Osteocyte (in vitro differentiated cells): ENCODE measurements at places on chromosomes 5 and 9. TPM values are rescaled to one million over a fixed set of nuclear protein-coding genes. Genes with fewer than 3 reads are reported as not detected.

PCDHGA9 gene
- 1.6 and 1.9 TPM in 2 replicates for total RNA-seq

NR5A1 gene
- not detected in 2 replicates for total RNA-seq

DNA sequence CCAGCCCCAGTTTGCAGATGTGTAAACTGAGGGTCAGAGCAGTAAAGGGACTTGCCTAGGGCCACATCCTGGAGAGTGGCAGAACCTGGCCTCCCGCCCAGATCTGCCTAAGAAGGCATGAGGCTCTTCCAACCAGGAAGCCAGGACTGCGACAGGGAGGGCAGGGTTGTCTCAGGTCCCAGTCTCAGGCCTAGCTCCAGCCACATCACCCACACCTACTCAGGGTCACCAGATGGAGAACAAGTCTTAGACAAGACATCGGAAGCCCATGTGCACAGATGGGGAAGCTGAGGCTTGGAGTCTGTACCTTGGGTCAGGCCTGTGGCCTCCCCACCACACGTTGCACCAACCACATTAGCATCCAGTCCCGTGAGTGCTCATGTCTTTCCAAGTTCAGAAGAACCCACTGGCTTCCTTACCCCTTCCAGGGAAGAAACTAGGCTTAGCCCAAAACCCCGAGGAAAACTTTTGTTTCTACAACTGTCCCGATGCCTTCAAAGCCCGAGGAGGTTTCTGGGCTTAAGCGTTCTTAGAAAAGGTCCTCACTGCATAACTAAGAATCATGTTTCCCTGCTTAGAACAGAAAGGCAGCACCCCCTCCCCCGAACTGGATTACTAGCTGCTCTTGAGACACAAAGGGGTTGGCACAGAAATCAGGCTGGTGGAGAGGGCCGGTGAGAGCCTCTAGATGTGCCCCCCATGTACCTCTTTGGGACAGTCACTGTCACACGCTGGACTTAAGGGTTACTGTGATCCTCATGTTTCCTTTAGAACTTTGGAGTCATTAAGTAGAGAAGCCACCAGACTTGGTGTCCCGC, 2.2 kb downstream of the FAM78A start:
- no peaks in the 10 kb centered on the region for H3K36me3 ChIP-seq
- H3K4me1 ChIP-seq: peaks cover 4% of the 10 kb centered on the region

GRCh38 chr9:76404401-76404800, 10.2 kb upstream of the RFK start:
- peaks cover 6% of the 10 kb centered on the region for H3K27me3 ChIP-seq
- no peaks in the 10 kb centered on the region for H3K36me3 ChIP-seq
- H3K4me3 ChIP-seq: no peak overlapping the region
- peaks cover 13% of the 10 kb centered on the region for H3K4me1 ChIP-seq
- H3K27ac ChIP-seq: no peak overlapping the region
- DNase-seq: no peak

DNA sequence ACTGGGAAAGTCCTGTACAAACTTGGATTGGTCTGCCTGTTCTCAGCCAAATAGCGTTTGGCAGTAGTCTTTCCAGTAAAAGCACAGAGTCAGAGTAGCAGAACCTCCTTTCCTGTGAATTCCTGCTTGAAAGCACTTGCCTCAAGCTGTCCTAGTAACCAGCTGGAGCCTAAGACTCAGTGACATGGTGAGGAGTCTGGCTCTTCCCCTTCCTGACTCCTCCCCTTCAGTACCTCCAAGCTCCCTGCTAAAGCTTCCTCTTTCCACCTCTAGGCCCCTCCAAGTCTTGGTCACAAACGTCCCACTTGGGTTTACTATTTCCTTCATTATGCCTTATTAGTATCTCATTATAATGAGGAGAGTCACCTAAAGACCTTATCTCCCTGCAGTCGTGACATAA, 21.4 kb upstream of the FAM81B start:
- H3K36me3 ChIP-seq: no peaks in the 10 kb centered on the region
- no peak overlapping the region for H3K4me3 ChIP-seq
- H3K4me1 ChIP-seq: no peaks in the 10 kb centered on the region
- H3K27ac ChIP-seq: no peak overlapping the region
- H3K27me3 ChIP-seq: peaks cover 34% of the 10 kb centered on the region
- no peak for DNase-seq

LCN2 gene
- not detected in 2 replicates for total RNA-seq

GRCh38 chr5:115419846-115420585, 123.6 kb upstream of the CCDC112 start:
- peaks cover 29% of the 10 kb centered on the region for H3K4me1 ChIP-seq
- no peak for DNase-seq
- no peaks in the 10 kb centered on the region for H3K27me3 ChIP-seq
- no peak overlapping the region for H3K27ac ChIP-seq

GRCh38 chr5:44536650-44537260, 147.5 kb upstream of the FGF10 start:
- H3K36me3 ChIP-seq: no peaks in the 10 kb centered on the region
- H3K4me1 ChIP-seq: no peaks in the 10 kb centered on the region
- no peak for DNase-seq
- H3K27ac ChIP-seq: no peak overlapping the region
- no peaks in the 10 kb centered on the region for H3K27me3 ChIP-seq
- no peak overlapping the region for H3K4me3 ChIP-seq

RORB gene
- not detected in 2 replicates for total RNA-seq

CCIN gene
- total RNA-seq: not detected in 2 replicates

DNA sequence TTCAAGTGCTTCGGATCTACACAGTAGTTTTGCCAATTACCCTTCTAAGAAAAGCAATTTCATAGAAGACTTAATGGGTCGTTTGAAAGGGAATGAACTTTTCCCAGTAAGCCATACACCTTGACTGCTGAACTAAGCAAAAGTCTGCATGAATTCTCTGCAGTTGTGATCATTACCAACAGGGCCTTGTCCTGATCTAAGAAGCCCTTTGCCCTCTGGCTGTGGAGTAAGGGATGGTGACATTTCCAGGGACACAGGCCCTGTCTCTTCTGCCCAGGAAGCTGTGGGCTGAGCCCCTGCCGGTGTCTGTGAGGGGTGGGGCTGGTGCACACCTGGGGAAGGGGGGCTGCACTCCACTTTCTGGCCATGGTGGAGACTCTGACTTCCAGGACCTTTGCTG, 30.5 kb downstream of the ZDHHC11 start:
- H3K27me3 ChIP-seq: no peaks in the 10 kb centered on the region
- no peak overlapping the region for H3K27ac ChIP-seq
- H3K36me3 ChIP-seq: peaks cover 9% of the 10 kb centered on the region
- DNase-seq: no peak
- no peak overlapping the region for H3K4me3 ChIP-seq
- H3K4me1 ChIP-seq: no peaks in the 10 kb centered on the region

GZMA gene
- total RNA-seq: not detected in 2 replicates

GRCh38 chr5:95035891-95036685, 248.8 kb downstream of the MCTP1 start:
- no peaks in the 10 kb centered on the region for H3K36me3 ChIP-seq
- no peaks in the 10 kb centered on the region for H3K4me1 ChIP-seq
- no peak for DNase-seq

DNA sequence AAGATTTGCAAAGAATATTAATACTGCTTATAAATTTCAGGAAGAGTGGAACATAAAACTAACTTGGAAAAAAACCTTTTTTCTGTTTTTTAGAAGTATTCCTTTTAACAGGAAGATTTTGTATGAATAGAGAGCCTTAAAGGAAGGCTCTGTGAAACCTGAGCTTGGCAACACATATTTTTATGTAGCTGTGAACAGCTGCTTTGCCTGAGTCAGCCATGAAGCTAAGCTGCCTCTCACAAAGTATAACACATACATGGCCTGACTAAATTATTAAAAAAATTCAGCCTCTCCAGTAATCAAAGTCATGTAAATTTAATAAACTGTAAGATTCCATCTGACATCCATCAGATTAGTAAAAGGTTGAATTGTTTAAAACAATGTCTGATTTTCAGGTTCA, 547.5 kb downstream of the ELAVL2 start:
- no peak overlapping the region for H3K27ac ChIP-seq
- H3K4me3 ChIP-seq: no peak overlapping the region
- DNase-seq: no peak
- H3K36me3 ChIP-seq: no peaks in the 10 kb centered on the region
- no peaks in the 10 kb centered on the region for H3K27me3 ChIP-seq
- no peaks in the 10 kb centered on the region for H3K4me1 ChIP-seq

GRCh38 chr5:61385627-61386026, 53.6 kb downstream of the ZSWIM6 start:
- no peak overlapping the region for H3K4me3 ChIP-seq
- DNase-seq: no peak

DNA sequence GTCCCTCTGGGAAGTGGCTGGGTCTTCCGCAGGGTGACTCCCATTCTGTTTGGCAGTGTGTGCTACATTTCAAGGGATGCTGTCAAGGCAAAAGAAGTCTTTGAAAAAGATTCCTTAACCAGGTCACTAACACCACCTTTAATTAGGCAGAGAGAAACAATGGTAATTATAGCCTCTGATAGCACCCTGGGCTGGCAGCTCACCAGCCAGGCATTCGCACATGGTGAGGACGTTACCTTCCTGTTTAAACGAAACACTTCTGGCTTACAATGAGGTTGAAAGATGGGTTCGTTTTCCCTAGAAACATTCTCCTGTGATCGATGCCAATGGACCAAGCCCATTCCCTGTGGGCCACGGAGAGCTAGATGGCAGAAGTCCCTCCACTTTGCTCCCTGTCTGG, 230.1 kb upstream of the PANK3 start:
- no peaks in the 10 kb centered on the region for H3K27me3 ChIP-seq
- peaks cover 2% of the 10 kb centered on the region for H3K36me3 ChIP-seq
- H3K4me3 ChIP-seq: no peak overlapping the region
- H3K27ac ChIP-seq: no peak overlapping the region
